Epithelial cell of esophagus (primary cell): ENCODE measurements at places on chromosomes 3 and 15.

DNA sequence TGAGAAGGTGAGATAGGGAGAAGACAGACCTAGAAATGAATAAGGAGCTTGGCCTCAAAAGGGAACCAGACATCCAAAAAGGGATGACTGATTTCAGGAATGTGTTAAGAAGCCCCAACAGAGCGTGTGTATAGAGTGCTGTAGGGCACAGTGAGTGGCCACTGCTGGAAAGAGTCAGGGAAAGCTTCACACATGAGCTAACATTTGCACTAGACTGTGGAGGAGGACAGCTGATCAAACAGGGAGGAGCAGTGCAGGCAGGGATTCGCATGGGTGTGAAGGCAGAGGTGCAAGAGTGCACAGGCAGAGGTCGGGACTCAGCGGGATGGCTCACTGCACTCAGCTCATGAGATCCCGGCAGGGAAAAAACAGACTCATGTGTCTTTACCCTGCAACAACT is 61.8 kb downstream of the NPTN start:
- DNase-seq = no peak

DNA sequence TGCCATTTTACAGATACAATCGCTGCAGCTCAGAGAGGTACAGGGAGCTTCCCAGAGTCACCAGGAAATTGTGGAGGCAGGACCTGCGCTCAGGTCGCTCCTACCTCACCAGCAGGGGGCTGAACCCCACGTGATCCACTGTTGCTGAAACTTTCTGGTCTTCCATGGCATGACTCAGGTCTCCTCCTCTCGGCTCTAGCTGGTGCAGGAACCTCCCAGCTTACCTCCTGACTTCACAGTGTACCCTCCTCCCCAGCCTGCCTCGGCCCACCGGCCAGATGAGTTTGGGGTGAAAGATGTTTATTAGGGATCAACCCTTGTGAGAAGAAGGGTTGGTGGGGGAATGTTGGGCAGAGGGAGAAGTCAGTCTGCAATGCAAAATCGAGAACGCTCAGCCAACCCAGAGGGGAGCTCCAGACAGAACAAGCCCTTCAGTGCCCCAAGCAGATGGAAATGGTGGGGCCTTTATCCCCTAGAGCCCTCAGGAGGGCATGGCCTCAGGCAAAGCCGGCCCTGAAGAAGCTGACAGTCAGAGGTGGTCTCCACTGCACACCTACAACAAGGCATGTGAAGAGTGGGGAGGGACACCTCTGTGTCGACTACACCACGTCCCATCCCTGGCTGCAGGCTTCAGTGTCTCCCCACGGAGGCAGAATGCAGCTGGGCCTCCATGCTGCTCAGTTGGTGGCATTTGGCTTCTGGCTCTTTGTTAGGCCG is 118.6 kb upstream of the PRR20G start:
- DNase-seq = peak; percentile 44

GRCh38 chr15:101432982-101433381 is 56.5 kb downstream of the PCSK6 start:
- no peak for DNase-seq

DNA sequence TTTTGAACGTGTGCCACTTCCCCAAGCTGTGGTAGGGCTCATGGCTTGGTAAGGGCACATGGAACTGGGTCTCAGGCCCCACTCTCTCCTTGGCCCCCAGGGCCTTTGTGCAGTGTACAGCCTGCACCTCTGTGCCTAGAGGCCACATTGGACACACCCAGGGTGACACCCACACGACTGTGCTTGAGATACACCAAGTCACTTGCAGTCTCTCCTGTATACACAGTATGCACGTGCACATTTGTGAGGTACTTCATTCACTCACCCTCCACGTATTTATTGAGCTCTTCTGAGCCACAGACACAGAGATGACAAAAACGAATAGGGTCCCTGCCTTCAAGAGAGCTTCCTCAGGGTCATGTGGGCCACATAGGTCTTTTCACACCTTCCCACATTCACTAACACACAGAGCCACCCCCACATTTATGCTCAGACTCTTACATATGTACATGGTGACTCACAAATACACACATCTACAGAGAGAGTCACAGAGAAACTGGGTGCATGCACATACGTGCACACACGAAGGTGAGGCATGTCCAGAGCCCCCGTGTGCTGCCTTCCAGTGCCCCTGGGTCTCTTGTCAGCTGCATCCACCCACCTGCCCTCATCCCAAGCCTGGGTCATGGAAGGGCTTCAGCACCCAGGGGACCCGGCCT is 9.8 kb upstream of the TMEM115 start:
- peak; percentile 65 for DNase-seq

DNA sequence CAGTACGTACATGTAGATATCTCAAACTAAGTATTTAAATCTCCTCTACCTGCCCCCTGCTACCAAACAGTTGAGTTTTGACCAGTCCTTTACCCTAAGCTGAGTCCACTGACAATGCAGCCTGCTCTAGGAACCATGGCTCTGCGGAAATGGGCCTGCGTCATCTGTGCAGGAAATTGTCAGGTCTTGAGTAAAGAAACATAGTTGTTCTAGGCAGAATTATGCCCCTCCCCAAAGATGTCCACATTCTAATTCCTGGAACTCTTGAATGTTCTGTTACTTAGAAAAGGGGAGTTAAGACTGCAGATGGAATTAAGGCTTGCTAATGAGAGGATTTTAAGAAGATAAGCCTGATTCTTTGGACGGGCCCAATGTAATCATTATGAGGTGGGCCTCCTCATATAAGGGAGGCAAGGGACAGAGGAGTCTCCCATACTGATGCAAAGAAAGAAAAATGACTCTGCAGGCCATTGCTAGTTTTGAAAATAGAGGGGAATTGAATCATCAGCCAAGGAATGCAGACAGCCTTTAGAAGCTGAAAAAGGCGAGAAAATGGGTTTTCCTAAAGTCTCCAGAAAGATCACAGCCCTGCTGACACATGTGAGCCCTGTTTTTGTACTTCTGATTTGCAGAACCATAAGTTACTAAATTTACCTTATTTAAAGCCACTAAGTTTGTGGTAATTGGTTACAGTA is 5.5 kb upstream of the VGLL3 start:
- DNase-seq = no peak

DNA sequence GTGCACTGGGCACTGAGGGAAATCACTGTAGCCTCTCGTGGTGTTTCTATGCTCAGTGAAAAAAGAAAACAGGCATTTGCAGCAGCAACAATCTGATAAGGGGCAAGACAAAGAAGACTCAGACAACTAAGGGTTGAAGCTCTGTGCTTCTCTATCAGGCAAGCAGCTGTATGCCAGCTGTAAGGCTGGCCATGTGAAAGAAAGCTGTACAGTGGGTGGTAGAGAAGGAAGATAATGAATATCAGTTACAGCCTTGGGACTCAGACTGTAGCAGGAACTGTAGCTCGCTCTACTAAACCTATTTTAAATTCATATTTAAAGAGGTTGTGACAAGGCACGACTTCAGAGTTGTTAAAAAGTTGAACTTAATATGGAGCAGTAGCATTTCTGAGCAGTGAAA is 76.3 kb downstream of the VGLL3 start:
- DNase-seq = no peak

DNA sequence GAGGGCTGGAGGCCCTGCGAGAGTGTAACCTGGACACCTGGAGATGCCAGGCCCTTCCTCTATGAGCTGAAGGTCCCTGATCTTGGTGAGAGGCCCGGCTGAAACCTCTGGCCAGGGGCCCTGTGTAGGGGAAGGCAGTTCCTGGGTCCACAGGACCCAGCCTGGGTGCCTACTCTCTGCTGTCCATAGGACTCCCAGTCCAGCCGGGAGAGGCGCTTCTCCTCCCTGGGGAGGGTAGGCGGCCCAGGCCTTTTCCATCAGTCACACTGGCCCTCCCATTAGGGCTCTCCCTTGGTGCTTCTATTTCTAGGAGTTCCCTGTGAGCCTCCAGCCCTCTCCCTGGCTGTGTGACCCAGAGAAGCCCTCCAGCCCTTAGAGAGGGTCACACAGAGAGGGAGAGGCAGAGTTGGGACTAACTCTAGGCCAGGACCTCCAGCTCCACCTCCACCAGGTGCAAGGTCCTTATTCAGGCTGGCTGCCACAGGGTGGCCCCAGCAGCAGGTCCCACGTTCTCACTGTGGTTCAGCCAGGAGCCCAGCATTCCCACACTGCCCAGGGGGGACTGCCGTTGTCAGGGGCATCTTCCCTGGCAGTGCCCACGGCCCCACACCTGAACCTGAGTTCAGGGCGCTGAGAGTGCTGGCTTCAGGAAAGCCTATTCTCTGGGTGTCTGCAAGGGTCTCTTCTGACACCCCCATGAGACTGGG is 146.8 kb downstream of the SMAD6 start:
- no peak for DNase-seq

- no peak for DNase-seq
Observed at GRCh38 chr3:35970793-35971192, 331.5 kb downstream of the ARPP21 start.

GRCh38 chr3:115580566-115580965 is 42.7 kb upstream of the GAP43 start:
- DNase-seq = no peak

DNA sequence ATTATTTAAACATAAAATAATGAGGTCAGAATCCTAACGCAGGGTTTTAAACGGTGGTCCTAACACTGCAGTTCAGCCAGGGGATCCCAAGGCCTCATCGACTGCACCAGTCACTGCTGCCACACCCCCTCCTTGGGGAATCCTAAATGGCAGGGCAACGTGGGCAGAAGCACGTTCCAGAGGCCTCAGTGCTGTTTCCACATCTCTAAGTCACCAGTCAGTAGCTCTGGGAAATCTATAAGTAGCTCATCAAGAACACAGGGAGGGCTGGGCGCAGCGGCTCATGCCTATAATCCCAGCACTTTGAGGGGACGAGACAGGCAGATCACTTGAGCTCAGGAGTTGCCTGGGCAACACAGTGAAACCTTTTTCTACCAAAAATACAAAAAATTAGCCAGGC is 47.5 kb downstream of the PRTG start:
- DNase-seq = no peak

- DNase-seq = no peak
Observed at GRCh38 chr15:25249236-25250010, 189.4 kb downstream of the UBE3A start.

DNA sequence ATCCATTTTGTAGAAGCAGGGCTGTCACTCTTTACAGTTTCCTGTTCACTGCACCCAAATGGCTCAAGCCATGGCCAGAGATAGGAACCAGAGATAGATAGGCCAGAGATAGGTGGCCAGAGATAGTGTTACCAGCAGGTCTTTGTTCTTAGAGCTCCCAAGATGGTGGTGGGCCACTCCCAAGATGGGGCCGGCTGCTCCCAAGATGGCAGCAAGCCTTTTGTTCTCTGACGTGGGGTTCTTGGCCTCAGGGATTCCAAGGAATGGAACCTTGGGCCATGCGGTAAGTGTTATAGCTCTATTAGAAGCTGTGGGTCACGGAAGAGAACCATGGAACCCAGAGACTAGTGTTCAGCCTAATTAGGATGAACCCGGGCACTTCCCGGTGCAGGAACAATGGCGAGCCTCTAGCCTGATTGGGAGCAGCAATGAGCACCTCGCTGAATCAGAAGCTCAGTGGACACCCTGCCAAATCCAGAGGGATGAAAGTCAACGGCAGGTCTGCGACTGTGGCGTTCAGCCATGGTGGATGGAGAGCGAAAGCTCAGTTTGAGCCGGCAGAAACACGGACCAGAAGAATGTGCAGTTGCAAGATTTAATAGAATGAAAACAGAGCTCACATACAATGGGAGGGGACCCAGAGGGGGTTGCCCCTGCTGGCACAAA is 45.0 kb upstream of the CD96 start:
- DNase-seq = no peak

DNA sequence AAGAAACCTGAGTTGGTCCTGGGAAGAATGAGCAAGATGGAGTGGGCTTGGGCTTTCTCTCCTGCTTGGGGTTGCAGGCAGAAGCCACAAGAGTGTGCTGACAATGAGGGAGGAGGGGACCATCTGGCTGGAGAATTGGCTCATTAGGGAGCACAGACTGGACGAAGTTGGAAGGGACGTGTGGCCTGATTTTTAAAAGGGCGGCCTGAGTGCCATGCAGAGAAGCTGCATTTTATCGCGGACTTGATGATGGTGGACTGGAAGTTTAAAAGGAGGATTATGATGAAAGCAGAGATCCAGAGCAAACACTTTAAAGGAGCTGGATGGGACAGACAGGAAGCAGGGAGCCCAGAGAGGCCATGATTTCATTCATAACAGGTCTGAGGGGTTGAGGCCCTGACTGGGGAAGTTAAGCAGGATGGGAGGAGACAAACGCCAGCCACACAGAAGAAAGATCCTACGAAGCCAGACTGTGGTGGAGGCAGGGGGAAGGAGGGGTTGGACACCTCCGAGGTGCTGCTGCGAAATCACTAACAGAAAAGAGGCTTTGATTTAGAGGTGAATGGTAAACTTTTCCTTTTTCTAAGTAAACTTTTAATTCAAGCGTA is 23.6 kb downstream of the TLNRD1 start:
- DNase-seq = no peak

GRCh38 chr15:71052356-71052755 is 62.9 kb upstream of the THSD4 start:
- DNase-seq = peak; percentile 97

DNA sequence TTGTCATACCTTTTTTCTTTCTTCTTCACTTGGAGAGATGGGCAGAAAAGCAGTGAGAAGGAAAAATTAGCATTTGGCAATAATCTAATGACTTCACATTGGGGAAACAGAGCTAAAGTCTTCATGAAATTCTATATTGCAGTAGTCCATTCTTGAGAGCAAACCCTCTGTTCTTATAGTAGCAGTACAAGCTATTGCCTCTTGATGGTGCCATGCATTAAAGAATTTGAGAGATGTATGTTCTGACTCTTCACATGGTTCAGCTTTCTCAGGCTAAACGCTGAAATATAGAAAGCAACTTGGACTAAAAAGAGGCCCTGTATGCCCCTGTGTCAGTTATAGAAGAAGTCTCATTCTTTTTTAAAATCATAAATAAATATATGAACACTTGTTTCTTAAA is 36.0 kb downstream of the PHLDB2 start:
- no peak for DNase-seq

GRCh38 chr15:41494922-41495735 is 1.5 kb downstream of the ITPKA start:
- no peak for DNase-seq

- DNase-seq = no peak
Observed at GRCh38 chr3:21528291-21528995, 222.6 kb downstream of the ZNF385D start.

- DNase-seq = peak; percentile 48
Observed at GRCh38 chr15:80242132-80242769, 9.8 kb downstream of the CTXND1 start.

DNA sequence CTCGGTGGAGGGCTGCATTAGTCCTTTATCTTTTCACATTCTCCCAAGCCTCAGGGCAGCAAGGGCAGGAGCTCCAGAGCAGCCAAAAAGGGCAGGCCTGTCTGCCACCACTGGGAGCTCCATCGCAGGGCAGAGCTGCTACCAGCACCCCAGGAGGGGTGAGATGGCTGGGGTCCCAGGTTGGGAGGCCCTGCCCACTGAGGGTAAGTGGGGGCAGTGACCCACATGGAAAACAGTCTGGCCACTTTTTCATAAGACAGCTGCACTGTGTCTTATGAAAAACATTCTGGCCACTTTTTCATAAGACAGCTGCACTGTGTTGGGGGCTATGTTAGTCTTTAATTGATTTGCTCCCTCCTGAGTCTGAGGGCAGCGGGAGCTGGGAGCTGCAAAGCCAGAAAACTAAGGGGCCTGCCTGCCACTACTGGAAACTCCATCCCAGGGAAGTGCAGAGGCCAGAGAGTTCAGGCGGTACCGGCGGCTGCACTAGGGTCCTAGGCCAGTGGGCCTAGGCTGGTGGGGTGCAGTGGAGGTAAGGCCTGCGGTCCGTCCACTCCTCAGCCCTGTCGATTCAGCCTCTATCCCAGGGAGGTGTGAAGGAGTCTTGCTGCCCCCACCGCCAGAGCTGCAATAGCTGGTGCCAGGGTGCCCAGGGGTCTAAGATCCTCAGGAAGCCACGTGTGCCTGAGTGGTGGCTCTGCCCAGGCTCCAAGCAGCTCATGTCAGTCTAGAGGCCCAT is 45.4 kb downstream of the TMCO5A start:
- DNase-seq = no peak
